AG09309 (cell line): ENCODE measurements at places on chromosomes 3 and 15.
A peak's percentile ranks its signal among the peaks of the same experiment; 100 is the strongest.

DNA sequence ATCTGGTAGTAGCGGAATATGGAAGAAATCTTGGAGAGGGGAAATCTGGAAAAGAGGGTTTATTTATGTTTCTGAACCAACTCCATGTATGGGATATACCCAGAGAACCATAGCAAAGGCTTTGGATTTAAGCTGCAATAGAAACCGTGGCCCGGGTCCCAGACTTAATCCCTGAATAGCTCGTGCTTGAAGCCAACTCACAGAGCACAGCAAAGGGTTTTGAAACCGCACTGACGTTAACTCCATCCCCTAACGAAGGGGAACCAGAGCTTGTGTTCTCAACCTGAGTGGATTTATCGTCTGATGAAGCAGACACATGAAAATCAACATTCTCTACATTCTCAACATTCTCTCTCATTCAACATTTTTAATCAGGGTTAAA is 154.6 kb downstream of the APBA2 start:
- peak; percentile 10 for DNase-seq

DNA sequence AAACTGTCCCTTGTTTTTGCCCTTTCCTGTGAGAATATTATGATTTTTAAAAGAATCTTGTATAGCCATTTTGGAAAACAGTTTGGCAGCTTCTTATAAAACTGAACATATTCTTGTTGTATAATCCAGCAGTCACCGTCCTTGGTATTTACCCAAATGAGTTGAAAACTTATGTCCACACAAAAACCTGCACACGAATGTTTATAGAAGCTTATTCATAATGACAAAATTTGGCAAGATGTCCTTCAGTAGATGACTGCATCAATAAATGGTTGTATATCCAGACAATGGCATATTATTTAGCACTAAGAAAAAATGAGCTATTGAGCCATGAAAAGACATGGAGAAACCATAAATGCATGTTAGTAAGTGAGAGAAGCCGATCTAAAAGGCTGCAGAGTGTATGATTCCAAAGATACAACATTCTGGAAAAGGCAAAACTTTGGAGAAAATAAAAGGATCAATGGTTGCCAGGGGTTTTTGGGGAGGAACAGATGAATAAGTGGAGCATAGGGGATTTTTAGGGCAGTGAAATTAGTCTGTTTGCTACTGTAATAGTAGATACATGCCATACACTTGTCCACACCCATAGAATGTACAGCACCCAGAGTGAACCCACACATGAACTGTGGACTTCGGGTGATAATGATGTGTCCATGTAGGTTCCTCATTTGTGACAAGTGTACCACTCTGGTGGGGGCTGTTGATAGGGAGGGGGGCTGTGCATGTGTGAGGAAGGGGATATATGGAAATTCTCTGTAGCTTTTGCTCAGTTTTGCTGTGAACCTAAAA is 31.7 kb downstream of the LIMD1 start:
- no peak for DNase-seq

GRCh38 chr15:85381850-85382751 is 1.7 kb downstream of the AKAP13 start:
- DNase-seq = no peak

DNA sequence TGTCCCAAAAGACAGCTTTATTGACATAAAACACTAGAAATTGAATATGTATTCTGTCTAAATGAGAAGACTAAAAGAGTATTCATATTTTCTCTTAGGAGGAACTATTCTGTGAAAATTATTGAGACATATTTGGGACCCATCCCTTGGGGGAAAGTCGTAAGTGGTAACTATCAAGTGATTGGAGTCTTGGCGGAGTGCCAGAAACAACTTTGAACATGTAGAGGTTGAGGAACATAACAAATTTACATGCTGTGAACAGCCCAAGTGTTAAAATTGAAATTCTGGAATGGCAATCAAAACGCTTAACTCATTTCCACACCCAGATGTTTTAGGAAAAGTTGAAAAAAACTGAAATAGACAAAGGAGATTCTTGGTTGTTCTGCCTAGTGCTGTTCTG is 1034.6 kb downstream of the NSUN3 start:
- DNase-seq = no peak

DNA sequence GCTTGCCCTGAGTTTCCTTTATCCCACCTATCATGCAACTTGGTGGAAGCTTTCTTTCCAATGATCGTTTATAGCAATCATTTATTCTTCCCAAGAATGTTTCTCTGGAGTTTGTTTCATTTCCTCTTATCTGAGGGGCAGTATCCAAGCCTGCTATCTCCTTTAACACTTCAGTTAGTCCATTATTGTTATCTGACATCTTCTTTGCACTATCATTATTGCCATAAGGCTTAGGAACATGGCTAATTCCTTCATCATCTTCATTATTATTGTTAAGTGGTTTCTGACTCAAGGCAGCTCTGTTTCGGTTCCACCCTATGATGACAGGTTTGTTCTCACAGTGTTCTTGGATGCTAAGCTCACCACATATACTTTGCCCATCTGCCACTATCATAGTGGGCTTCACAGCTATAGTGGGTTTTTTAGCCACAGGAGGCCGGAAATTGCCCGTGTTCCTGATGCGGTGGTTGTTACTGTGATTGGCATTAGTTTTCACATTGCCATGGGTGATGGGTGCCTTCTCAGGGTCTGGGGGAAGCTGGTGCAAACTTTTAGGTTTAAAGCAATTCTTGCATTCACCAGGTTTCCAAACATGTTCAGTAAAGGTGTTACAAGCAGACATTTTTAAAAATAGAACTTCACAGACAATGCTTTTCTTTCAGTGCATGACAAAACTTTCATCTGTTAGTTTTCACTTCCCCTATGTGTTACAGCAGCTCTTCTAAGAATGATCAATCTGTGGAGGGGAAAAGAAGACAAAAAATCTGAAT is 110.6 kb upstream of the TSPAN3 start:
- no peak for DNase-seq

DNA sequence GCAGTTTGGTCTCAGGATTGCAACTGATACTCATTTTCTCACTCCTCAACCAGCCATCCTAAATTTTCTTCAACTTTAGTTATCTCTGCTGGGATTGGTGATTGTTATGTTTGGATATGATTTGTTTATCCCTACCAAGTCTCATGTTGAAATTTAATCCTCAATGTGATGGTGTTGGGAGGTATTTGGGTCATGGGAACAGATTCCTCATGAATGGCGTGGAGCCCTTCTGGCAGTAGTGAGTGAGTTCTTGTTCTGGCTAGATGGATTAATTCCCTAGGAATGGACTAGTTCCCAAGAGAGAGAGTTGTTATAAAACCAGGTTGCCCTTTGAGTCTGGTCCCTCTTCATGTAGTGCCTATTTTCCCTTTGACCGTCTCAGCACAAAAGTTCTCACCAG is 399.9 kb downstream of the SQOR start:
- DNase-seq = no peak

- DNase-seq = no peak
Measured at GRCh38 chr15:59904450-59905135, 99.5 kb upstream of the FOXB1 start.

DNA sequence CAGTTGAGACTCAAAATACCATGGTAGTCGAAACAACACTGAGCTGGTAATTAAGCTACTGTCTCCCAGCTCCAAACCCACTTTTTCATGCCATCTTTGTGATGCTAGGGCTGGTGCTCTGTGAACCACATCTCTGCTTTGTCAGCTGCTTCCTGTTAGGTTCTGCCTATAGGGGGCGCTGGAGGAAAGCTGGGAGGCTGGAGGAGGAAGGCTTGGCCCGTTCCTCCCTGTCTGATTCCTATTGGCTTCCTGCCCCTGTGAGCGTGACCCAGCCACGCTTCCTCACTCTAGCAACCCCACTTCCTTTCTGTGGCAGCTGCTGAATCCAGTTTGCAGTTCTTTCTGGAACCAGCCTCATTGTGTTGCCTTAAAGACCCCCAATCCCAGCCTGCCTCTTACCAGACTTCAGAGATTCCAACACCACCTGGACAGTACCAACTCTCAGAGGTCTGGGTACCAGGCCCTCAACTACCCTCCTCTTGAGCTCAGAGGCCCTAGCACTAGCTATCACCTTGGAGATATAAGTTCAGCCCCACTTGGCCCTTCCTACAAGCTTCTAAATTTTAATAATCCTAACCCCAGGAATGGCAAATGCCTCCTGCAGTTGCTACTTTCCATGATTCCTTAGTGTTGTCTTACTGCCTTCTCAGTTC is 120.9 kb downstream of the ERC2 start:
- DNase-seq = no peak

GRCh38 chr3:40445880-40446279 is 11.3 kb upstream of the RPL14 start:
- no peak for DNase-seq

DNA sequence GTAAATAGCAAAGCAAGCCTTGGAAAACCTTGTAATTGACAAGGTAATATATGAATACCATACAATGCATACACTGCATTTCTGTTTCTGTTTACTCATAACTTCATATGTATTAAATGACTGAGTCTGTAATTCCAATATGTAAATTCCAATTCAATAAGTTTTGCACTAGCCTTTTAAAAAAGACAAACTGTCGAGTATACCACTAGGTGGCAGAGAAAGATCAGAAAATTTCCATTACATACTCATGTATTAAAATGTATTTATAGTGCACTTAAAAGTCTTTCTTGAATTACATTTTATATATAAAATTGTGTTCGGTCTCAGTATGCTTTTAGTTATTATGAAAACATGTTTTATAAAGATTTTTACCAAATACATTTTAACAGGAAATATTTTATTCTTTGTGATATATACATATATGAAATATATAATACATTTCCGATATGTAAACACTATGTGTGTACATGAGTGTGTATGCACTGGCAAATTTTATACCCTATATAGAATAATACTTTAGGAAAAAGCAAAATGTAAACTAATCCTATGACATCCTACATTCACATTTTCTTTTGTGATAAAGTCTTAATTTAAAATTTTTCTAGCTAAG is 216.8 kb downstream of the VGLL3 start:
- no peak for DNase-seq

DNA sequence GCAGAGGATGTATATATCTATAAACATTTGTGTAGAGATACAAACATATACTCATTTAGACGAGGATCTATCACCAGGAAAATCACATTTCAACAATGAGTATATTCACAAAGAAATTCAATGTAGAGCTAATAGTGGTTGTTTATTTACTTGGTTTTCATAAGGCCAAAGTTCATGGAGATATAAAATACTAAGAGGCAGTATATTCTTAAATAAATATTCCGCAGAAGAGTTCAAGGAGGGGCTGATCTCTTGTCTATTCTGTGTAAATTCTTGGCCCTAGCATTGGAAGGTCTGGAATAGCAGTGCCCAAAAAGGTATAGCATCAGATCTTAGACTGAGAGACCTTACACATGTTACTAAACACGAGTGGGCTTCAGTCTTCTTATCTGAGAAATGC is 122.1 kb downstream of the EDEM1 start:
- DNase-seq = no peak

GRCh38 chr3:61848885-61849284 is 287.5 kb downstream of the PTPRG start:
- peak; percentile 62 for DNase-seq
